ENCODE measurements at places on chromosomes 11 and 22. TPM values are rescaled to one million over a fixed set of nuclear protein-coding genes. Genes with fewer than 3 reads are reported as not detected.

GRCh38 chr11:122359081-122359571 lies 243.1 kb upstream of the BLID start:
- H3K27me3 ChIP-seq = no peaks in the 10 kb centered on the region
- no peaks in the 10 kb centered on the region for H3K4me1 ChIP-seq
- no peak overlapping the region for H3K4me3 ChIP-seq
- no peak overlapping the region for H3K27ac ChIP-seq
- no peaks in the 10 kb centered on the region for H3K36me3 ChIP-seq
- DNase-seq = no peak

The TUBGCP6 gene
- total RNA-seq = 20.0 TPM

DNA sequence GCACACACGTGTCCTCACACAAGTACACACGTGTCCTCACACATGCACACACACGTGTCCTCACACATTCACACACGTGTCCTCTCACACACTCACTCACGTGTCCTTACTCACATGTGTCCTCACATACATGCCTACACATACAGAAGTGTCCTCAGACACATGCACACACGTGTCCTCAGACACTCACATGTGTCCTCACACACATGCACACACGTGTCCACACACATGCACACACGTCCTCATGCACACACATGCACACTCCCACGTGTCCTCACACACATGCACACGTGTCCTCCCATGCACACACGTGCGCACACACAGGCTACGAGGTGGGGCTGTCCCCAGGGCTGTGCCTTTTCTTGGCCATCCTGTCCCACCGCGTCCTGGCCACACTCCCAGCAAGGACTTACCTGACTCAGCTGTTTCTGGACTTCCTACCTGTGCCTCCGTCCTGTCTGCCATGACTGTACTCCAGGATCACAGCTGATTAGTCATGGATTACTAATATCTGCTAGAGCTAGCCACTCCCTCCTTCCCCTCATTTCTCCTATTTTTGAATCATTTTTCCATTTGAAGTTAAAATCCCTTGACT lies 990.2 kb downstream of the BRD1 start:
- no peaks in the 10 kb centered on the region for H3K36me3 ChIP-seq
- no peak overlapping the region for H3K27ac ChIP-seq
- no peaks in the 10 kb centered on the region for H3K4me1 ChIP-seq
- no peak for DNase-seq
- no peak overlapping the region for H3K4me3 ChIP-seq
- H3K27me3 ChIP-seq = no peaks in the 10 kb centered on the region

- H3K27me3 ChIP-seq = no peaks in the 10 kb centered on the region
- H3K4me1 ChIP-seq = no peaks in the 10 kb centered on the region
- H3K36me3 ChIP-seq = no peaks in the 10 kb centered on the region
- H3K27ac ChIP-seq = no peak overlapping the region
Observed at GRCh38 chr22:27934069-27934468, 15.0 kb upstream of the PITPNB start.

The CPT1B gene
- total RNA-seq = 17.8 TPM

The SF3B2 gene
- 126 TPM for total RNA-seq

- H3K27ac ChIP-seq = no peak overlapping the region
- DNase-seq = no peak
- H3K4me1 ChIP-seq = no peaks in the 10 kb centered on the region
- no peak overlapping the region for H3K4me3 ChIP-seq
- no peaks in the 10 kb centered on the region for H3K27me3 ChIP-seq
Observed at GRCh38 chr11:22263613-22264012, 70.7 kb downstream of the ANO5 start.

DNA sequence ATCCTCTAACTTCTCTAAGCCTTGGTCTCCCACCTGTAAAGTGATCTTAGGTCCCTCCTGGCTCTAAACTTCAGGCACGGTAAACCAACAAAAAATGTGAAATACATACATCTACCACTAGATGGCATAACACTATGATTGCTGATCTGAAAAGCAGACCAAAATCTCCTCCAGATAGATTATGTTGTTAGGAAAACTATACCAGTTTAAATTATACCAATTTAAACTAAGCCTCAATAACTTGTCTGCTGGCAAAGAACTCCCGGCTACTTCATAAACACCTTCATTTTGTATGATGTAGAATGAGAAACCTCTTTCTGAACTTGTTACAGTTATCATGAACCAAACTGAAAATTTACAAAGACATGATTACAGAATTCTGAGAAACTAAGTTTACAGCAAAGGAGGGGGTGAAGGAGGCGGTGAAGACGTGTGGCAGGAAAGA lies 85.9 kb downstream of the SBF2 start:
- H3K4me3 ChIP-seq = no peak overlapping the region
- H3K27ac ChIP-seq = no peak overlapping the region
- H3K36me3 ChIP-seq = no peaks in the 10 kb centered on the region
- H3K4me1 ChIP-seq = no peaks in the 10 kb centered on the region

DNA sequence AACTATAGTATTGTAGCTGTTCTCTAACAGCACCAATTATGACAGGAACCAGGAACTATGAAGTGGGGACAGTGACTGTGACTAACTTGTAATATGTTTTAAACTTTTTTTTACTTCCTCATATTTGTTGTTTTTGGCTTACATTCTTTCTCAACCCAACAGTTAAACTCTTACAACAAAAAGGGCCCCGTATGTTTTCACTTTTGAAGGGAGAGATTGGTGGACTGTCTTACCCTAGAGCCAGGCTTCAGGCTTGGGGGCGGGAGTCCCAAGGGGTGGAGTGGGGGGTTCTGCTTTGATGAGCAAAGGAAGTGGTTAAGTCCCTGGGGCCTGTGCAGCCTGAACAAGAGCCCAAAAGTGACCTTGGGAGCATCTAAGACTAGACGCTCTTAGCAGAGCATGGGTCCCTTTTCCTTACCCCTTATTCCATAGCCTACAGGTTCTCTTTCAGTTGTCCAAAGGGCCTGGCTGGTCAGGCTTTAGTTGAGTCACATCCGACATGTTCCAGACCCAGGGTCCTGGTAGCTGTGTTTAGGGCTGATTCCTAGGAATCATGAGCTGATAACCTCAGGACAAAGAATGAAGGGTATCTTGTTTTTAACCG lies 38.8 kb downstream of the STIM1 start:
- H3K27me3 ChIP-seq = no peaks in the 10 kb centered on the region
- H3K4me1 ChIP-seq = no peaks in the 10 kb centered on the region
- no peak overlapping the region for H3K4me3 ChIP-seq
- no peak for DNase-seq

GRCh38 chr11:117631336-117632140 lies 165.5 kb downstream of the DSCAML1 start:
- no peak overlapping the region for H3K27ac ChIP-seq
- H3K4me3 ChIP-seq = no peak overlapping the region
- H3K4me1 ChIP-seq = no peaks in the 10 kb centered on the region

The SCGB1A1 gene
- not detected for total RNA-seq

DNA sequence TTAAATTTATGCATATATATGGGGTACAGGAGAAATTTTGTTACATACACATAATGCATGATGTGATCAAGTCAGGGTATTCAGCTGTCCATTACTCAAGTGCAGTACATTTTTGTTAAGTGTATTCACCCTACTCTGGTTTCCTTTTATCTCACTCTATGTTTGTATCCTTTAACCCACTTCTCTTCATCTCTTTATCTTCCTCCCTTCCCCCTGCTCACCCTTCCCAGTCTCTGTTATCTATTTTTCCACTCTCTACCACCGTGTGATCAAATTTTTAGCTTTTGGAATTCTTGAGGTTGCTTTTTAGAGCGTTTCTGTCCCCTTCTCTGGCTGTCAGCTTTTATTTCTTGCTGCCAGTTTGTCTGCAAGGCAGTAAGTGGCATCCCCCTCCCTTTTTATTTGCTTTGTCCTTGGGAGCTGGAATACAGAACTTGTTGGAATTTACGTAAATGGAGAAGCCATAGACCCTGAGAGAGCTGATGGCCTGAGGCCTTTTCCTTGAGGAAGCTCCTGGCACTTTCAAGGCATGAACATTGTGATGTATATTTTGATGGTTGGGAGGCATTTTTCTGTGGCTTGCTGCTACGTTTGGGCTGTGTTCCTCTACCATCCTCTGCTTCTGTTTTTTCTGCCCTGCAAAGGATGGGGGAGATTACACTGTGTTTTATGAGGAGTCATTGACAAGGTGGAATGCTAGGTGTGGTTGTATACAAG lies 148.6 kb downstream of the LDLRAD3 start:
- H3K4me3 ChIP-seq = no peak overlapping the region
- H3K27ac ChIP-seq = no peak overlapping the region
- H3K4me1 ChIP-seq = no peaks in the 10 kb centered on the region

- DNase-seq = no peak
- H3K27ac ChIP-seq = peak overlapping the region; percentile 49
- H3K4me1 ChIP-seq = no peaks in the 10 kb centered on the region
- H3K4me3 ChIP-seq = no peak overlapping the region
Observed at GRCh38 chr11:121337740-121338272, 45.2 kb downstream of the SC5D start.

DNA sequence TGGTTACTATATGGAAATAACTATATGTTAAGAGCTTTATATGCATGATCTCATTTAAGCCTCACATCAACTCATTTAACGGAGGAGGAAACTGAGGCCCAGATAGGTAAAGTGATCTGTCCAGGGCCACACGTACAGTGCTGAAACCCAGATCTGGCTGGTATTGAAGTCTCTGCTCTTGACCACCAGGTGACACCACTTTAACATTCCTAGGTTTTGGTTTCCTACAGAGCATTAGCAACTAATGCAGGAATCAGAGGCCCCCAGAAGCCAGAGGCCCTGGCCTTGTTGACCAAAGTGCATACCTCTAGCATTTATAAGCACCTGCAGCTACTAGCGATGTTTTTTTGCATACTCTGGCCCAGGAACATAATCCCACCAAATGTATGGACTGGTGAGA lies 12.9 kb upstream of the LIMK2 start:
- DNase-seq = no peak
- H3K27ac ChIP-seq = no peak overlapping the region
- no peaks in the 10 kb centered on the region for H3K27me3 ChIP-seq
- no peaks in the 10 kb centered on the region for H3K4me1 ChIP-seq
- peaks cover 43% of the 10 kb centered on the region for H3K36me3 ChIP-seq

GRCh38 chr11:102846292-102846691 lies 2.9 kb upstream of the MMP3 start:
- H3K4me1 ChIP-seq = no peaks in the 10 kb centered on the region
- no peaks in the 10 kb centered on the region for H3K36me3 ChIP-seq
- H3K27ac ChIP-seq = no peak overlapping the region

- H3K4me1 ChIP-seq = no peaks in the 10 kb centered on the region
- H3K27me3 ChIP-seq = no peaks in the 10 kb centered on the region
- H3K4me3 ChIP-seq = no peak overlapping the region
- H3K36me3 ChIP-seq = no peaks in the 10 kb centered on the region
- DNase-seq = no peak
Observed at GRCh38 chr11:100928426-100928825, 201.2 kb downstream of the PGR start.

The MISFA gene
- total RNA-seq = 4.6 TPM

DNA sequence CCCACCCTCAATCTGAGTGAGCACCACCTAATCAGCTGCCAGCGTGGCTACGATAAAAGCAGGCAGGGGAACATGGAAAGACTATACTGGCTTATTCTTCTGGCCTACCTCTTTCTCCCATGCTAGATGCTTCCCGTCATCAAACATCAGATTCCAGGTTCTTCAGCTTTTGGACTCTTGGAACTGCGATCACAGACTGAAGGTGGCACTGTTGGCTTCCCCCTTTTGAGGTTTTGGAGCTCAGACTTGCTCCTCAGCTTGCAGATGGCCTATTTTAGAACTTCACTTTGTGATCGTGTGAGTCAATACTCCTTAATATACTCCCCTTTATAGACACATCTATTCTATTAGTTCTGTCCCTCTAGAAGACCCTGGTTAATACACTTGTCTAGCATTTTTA lies 543.7 kb upstream of the RAG2 start:
- H3K4me1 ChIP-seq = no peaks in the 10 kb centered on the region
- no peak overlapping the region for H3K4me3 ChIP-seq
- no peak for DNase-seq
- H3K27me3 ChIP-seq = no peaks in the 10 kb centered on the region
- H3K36me3 ChIP-seq = no peaks in the 10 kb centered on the region

The LRRC74B gene
- not detected for total RNA-seq

DNA sequence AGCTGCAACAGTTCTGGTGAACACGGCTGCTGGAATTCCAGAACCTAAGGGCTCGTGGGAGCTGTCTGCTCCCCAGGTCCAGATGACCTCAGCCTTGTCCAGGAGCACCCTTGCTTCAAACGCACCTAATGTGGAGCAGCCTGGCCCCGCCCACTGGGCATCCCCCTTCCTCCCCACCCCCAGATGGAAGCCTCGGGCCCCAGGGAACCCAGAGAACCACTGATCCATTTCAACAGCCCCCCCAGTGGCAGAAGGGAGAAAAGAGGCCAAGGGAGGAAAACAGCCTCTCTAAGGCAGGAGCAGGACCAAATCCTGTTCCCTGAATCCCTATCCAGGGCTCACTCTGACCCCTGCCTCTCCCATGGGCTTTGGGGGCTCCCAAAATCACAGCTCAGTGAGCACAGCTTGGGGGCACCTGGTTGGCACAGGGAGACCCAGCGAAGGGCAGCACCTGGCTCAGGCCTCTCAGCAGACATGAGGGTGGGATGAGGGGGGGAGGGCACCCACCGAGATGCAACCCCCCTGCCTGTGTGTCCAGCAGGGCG lies 1.2 kb downstream of the CYTH4 start:
- DNase-seq = no peak
- H3K4me1 ChIP-seq = no peaks in the 10 kb centered on the region

The MTMR2 gene
- total RNA-seq = 31.6 TPM

GRCh38 chr11:83922318-83922717 lies 636.2 kb upstream of the CCDC90B start:
- no peaks in the 10 kb centered on the region for H3K36me3 ChIP-seq
- DNase-seq = no peak
- no peaks in the 10 kb centered on the region for H3K27me3 ChIP-seq
- H3K4me1 ChIP-seq = peaks cover 11% of the 10 kb centered on the region

GRCh38 chr11:74169738-74170458 lies 904 bp downstream of the C2CD3 start:
- no peak for DNase-seq
- peak overlapping the region; percentile 53 for H3K4me3 ChIP-seq
- H3K4me1 ChIP-seq = peaks cover 50% of the 10 kb centered on the region
- peak overlapping the region; percentile 91 for H3K27ac ChIP-seq
- H3K27me3 ChIP-seq = no peaks in the 10 kb centered on the region

DNA sequence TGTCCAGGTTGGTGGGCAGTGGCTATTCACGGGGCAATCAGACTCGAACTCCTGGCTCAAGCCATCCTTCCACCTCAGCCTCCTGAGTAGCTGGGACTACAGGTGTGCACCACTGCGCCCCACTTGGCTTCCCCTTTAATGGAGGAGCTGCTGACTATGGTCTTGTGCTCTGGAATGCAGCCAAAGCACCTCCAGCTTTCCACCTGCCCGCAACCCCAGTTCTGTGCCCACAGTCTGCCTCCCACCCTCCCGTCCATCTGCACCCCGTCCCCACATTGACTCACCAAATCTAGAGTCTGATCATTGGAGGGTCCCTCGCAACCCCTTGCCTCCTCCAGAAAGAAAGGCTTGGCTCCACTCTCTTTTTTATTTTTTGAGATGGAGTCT lies 41.0 kb downstream of the KCNJ4 start:
- H3K4me3 ChIP-seq = no peak overlapping the region
- H3K36me3 ChIP-seq = no peaks in the 10 kb centered on the region
- no peak overlapping the region for H3K27ac ChIP-seq

The SNX32 gene
- 1.2 TPM for total RNA-seq

The RFPL2 gene
- not detected for total RNA-seq

The MIAT gene
- total RNA-seq = 1.5 TPM

All from adrenal gland (tissue), 19 donors.